ENCODE measurements at places on chromosomes 6 and 20.

- DNase-seq: peak; percentile 39
Observed at GRCh38 chr6:33633462-33634158, 12.5 kb downstream of the ITPR3 start.

DNA sequence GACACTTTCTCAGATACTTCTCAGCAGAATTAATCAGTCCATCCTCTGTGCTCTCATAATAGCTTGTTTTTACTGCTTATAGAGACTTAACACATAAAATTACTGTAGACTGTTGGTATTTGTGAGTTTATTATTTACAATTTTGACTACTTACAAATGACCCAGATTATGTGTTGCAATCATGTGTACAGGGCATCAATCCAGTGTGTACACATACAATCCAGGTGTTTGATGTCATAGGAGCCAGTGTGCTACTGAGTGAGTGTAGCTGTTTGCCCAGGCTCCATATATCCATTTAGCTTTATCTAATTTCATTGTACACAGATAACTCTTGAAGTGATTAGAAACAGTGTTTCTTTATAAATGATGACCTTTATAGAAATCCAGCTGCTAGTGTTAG, 31.3 kb downstream of the TRMT11 start:
- no peak for DNase-seq

- DNase-seq: no peak
Observed at GRCh38 chr6:165010556-165011535, 298.6 kb downstream of the C6orf118 start.

- DNase-seq: no peak
Observed at GRCh38 chr20:51749674-51750036, 18.5 kb downstream of the ATP9A start.

DNA sequence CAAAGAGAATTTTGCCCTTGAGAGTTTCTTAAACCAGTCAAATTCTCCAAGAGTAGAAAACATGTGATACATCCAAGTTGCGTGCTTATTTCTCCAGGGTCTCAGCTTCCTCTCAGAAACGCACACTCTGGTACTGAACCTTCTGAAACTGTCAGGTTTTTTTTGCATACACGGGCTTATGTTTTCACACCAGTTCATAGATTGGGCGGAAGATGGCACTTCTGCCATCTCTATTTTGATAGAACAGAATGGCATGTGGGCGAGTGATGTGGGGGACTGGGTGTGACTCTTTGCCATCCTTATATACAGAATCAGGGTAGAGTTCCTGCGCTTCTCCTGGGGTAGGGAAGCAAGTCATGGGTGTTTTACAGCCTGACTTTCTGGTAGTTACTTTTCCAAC, 56.4 kb downstream of the ADTRP start:
- DNase-seq: no peak

DNA sequence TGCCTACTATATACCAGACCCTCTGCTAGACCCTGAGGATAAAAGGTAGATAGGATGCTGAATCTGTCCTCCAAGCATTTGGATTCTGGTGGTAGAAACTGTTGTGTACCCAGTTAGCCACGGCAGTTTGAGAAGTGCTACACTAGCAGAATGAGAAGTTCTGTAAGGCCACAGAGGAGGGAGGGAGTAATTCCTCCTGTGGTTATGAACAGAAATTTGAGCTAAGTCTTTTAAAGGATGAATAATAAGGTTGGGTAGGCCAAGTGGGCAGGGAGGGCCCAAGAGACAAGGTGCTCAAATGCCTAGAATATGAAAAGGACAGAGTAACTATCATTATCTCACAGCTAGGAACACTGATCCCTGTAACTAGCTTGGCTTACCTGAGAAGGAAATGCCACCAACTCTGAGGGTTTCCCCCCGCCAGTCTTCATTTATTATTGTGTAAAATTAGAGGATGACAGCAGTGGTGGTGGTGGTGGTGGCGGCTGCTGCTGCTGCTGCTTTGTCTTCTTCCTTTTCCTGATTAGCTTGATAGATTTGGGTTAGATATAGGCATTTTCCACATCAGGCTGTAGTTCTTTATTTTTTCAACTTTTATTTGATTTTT, 243.3 kb downstream of the PRL start:
- DNase-seq: no peak

- DNase-seq: no peak
Observed at GRCh38 chr6:14365393-14365792, 247.8 kb downstream of the CD83 start.

DNA sequence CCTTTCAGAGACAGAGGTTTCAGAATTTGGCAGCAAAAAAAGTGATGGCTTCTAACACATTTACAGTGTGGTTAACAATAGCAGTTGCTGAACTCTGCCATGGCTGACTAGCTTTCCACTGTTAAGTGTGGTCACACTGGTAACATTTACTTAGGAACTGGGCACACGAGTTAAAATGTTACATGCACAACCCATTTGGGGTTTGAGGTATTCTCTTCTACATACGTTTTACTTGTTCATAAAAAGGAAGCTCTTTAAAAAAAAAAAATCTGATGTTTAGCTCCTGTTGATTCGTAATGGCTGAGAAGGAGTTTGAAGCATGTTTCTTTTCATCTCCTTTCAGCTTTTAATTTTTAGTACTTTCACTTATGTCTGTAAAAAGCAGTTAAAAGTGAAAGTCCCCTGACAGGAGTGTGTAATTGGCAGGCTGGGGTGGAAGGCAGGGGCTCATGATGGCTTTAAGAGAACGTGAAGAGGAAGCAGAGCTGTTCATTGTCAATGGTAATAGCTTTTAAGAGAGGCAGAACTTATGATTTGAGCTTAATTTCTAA, 245.9 kb downstream of the FARS2 start:
- DNase-seq: no peak

GRCh38 chr6:42001506-42001905, 48.8 kb upstream of the TAF8 start:
- DNase-seq: no peak

GRCh38 chr6:21026576-21027273, 492.5 kb downstream of the CDKAL1 start:
- no peak for DNase-seq

DNA sequence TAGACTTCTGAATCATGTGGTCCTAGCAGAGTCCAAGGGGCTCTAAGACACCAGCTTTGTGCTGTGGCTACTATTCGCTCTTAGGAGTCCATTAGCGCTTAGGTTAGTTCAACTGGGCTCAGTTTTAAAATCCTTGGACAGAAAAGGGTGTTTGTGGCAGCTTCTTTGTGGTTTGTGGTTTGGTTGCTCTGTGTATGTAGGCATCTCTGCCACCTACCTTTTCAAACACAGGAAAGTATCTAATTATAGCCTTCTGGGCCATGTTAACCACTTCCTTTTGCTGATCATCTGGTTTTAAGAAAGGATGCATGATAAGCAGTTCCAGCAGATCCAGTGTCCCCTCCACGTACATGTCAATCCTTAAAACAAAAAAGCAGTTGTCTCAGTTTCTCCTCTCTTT, 10.8 kb downstream of the GSTA4 start:
- no peak for DNase-seq

GRCh38 chr20:56554869-56555268, 21.8 kb downstream of the FAM209B start:
- DNase-seq: no peak

DNA sequence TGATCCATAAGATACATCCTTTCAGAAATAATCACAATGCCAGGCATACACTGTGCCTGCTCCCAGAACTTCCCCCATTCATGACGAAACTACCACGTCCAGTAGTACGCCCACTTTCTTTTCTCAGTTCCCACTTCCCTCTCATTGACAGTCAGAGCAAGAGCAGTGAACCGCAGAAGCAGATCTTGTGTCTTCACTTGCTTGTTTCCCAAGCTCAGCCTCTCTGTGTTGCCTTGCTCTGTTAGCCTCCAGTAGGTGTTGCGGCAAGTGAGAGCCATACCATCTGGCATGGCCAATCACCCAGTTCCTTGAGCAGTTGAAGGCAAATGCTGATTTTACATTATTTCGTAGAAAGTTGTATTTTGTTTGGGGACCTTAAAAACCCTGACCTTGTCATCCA, 11.7 kb downstream of the UST start:
- no peak for DNase-seq

- DNase-seq: peak; percentile 12
Observed at GRCh38 chr6:13273931-13274706, 54.2 kb downstream of the TBC1D7 start.

DNA sequence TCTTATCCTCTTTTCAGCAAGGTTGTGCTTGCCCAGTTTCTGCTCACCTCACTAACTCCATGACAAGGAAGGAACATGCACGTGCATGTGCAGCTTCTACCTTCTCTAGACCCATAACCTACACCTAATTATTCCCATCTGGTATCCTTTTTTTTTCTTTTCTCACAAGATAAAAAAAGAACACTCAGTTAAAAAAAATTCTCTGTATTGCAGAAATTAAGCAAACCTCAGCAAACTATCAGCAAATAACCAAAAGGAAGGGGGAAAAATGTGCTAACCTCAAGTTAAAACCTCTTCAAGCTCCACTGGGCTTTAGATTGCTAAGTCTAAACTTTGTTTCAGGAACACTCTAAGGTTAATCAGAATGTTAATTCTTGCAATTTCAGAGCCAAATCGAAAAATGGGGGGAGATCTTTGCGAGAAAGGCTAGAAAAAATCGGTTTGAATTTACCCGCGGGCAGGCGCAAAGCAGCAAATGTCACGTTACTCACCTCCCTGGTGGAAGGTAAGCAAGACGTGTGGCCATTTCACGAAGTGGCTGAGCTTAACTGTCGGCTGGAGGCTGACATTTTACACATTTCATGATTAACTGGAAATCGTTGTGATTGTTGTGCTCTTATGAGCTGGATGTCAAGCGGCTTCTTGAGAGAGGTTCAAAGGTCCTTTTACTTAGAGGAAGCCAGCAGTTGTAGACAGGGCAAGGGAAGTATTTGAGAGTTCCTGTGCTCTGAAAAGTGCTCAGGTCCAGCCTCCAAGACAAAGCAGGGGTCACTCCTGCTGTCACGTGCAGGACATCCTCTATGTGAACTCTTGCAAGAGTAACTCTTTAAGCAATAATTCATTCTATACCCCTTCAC, 19.1 kb downstream of the TFAP2B start:
- no peak for DNase-seq

DNA sequence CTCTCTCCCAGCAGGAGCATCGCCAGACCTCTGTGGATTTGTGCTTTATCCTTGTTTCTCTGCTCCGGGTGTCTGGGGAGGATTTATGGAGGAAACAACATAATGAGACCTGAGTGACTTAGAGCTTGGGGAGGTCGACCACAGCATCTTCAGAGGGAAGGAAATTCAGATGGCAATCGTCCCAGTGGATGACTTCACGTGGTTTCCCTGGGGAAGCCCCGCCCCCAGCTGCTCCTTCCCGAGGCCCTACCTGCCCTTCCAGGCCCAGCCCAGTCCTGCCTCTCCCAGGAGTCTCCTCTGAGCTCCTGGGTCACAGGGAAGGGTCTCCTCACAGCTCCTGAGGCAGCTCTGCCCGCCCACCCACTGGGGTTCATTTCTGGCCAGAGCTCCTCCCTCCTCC, 430.3 kb upstream of the SULF2 start:
- DNase-seq: no peak

GRCh38 chr6:142416179-142416578, 114.4 kb downstream of the ADGRG6 start:
- DNase-seq: no peak

GRCh38 chr6:164859816-164860215, 449.6 kb downstream of the C6orf118 start:
- DNase-seq: no peak

DNA sequence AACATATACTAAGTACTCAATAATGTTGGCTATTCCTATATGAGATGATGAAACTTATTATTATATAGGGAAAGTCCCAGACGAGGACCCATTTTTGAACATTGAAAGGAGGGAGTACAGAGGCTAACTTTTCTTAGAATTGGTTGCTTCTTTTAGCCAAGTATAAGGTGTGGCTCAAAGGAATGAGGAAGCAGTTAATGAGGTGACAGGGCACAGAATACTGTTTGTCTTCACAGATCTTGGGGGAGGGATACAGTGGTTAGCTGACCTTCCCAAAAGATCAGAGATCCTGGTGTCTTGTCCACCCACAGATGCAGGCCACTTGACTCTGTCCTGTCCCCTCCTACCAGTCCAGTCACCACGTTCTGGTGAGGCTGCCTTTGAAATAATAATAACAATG, 67.8 kb upstream of the EPB41L1 start:
- no peak for DNase-seq

DNA sequence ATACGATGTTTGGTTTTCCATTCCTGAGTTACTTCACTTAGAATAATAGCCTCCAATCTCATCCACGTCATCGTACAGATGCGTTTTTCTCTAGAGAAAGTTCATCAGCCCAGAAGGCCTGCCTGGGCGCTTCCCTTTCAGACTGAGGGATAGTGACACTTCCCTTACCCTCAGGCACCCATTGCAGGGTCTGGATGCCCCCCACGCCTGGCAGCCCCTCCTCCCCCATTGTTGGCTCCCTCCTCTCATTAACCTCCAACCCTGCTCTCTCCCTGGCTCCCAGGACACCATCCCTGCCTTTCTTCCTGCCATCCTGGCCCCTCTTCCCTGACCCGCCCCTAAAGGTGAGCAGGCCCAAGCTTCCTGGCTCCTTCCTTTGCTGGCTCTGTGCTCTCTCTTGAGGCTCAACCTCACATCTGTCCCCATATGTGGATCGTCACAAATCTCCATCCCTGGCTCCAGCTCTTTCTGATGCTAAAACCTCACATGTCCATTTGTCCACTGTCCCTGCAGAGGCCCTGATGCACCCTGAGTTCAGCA, 145.2 kb downstream of the SYCP2 start:
- DNase-seq: no peak

GRCh38 chr6:168376811-168377483, 57.4 kb upstream of the DACT2 start:
- no peak for DNase-seq

DNA sequence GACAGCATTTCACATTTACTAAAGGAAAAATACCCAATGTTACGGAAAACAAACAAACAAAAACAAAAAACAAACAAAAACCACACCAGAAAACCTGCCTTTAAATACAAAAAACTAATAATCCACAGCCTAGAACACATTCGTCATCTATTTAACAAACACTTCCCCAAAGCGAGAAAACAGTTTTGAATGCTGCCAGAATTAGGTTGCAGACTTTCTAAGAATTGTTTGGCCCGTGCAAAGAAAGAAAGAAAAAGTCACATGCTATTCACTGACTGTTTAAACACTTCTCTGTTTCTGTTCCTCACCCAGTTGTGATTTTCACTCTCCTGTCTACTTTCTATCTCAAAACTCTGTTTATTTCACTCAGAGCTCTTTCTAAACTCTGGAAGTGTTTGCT, 52.5 kb downstream of the BCAS1 start:
- DNase-seq: no peak

DNA sequence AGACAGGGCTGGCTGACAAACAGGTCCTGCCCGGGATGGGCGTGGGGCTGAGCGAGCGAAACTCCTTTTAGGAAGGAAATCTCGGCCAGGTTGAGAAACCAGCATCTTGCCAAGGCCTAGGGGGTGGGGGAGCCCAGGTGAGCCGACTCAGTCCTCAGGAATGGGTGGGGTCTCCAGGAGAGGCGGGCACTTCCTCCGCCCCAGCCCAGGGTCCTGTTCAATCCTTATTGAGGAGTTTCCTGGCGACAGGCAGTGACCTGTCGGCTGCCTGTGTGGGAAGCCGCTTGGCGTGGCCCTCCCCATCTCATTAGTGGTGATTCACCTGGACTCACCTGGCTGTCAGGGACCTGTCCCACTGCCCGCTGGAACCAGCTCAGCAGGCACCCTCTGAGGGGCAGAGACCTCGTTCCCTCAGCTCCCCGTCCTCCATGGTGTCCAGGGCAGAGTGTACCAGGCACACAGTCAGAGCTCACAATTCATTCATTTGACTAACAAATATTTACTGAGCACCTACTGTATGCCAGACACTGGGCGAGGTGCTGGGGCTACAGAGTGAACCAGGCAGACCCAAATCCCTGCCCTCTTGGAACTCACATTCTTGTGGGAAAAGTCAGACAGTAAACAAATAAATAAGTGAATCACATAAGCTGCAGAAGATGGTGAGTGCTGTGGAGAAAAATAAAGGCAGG, 51.1 kb downstream of the FGD2 start:
- DNase-seq: no peak
